Brain microvascular endothelial cell (primary cell): ENCODE measurements at places on chromosomes 11 and 22.

DNA sequence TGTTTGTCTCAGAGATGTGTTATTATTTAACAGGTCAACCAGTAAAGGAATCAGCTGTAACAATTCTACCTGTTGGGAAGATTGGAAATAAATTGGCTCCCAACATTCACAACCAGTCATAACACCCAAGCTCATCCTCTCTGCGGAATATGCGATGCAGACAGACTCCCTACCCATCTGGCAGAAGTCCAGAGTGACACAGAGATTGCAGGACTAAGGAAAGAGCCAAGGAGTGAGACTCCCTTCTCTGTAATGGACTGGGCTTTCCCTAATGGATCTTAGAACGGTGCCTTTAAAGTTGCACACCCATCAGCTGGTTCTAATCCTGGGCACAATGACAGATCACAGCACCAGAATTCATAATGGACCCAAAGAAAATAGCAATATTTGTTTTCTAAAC, 27.8 kb upstream of the UBASH3B start:
- DNase-seq = no peak

DNA sequence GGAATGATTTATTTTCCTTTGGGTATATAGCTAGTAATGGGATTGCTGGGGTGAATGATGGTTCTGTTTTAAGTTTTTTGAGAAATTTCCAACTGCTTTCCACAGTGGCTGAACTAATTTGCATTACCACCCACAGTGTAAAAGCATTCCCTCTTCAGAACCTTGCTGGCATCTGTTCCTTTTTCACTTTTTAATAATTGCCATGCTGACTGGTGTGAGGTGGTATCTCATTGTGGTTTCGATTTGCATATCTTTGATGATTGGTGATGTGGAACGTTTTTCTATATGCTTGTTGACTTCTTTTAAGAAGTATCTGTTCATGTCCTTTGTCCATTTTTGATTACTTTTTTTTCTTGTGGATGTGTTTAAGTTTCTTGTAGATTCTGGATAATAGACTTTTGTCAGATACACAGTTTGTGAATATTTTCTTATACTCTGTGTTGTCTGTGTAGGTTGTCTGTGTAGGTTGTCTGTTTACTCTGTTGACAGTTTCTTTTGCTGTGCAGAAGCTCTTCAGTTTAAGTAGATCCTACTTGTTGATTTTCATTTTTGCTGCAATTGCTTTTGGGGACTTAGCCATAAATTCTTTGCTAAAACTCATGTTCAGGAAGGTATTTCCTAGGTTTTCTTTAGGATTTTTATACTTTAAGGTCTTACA, 291.8 kb upstream of the DDI1 start:
- no peak for DNase-seq

- DNase-seq = no peak
These were observed 622 bp downstream of the RBM4B start for GRCh38 chr11:66676931-66677598.

GRCh38 chr22:47329727-47330650, 567.5 kb downstream of the TBC1D22A start:
- DNase-seq = no peak

- DNase-seq = no peak
These were observed 33.8 kb upstream of the CD82 start for GRCh38 chr11:44531636-44532035.

DNA sequence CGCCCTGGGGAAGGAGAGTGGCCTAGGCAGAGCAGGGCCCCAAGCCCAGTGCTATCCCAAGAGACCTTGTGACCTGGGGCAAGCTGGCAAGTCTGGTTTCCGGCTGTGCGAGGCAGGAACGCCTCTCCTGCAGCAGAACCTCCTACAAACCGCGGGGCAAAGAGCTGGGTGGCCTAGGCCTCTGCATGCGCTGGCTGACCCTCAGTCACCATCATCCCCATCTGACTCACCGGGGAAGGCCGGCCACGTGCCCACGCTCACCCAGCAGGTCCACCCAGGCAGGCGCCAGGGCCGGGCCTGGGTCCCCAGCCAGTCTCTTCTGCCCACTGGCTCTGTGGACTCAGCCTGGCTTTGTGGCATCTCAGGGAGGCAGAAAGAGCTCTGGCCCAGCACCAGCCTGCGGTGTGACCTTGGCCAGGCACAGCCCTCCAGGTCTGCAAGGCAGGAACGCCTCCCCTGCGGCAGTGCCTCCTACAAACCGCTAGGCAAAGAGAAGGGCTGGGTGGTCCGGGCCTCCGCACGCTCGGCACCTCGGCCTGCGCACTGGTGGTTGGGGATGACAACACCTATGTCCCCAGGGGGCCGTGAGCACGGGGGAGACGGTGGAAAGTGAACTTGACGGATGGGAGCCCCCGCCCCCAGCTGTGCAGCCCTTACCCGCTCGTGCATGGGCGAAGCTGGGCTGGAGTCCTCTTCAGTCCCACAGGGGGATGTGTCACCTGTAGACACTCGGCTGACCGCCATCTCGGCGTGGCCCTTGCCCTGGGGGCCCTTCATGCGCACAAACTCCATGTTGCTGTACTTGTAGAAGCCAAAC, 38.2 kb downstream of the KIAA0930 start:
- peak; percentile 16 for DNase-seq

- no peak for DNase-seq
These were observed 3.5 kb upstream of the GLB1L3 start for GRCh38 chr11:134272381-134273316.
